ENCODE measurements at places on chromosomes 2 and 18.

- DNase-seq = no peak
These were observed 115.2 kb downstream of the TPO start for GRCh38 chr2:1528273-1529064.

- DNase-seq = no peak
These were observed 2.6 kb upstream of the BMPR2 start for GRCh38 chr2:202373490-202373889.

DNA sequence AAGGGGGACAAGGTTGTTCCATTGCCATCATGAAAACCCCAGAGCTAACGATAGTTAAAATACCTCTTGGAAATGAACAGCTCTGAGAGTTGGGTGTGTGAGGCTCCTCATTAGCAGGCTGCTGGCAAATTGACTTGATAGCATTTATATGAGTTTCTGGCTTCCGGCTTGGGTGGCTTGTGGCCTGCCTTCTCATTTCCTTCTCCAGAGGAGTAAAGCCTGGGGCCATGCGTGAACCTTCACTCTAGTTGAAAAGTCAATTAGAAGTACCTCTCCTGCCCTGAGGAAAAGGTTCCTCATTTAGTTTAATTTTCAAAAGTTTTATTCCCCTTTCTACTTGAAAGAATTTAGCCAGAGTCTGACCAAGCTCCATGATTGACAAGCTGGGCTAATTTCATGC lies 67.1 kb downstream of the MGAT5 start:
- DNase-seq = no peak

- no peak for DNase-seq
These were observed 7.4 kb downstream of the HDAC4 start for GRCh38 chr2:239393388-239393940.

Data from cortex of kidney (tissue), 1 donor.